Vagina (tissue), 2 donors: ENCODE measurements at places on chromosomes 2 and 18. TPM values are rescaled to one million over a fixed set of nuclear protein-coding genes. Genes with fewer than 3 reads are reported as not detected.

DNA sequence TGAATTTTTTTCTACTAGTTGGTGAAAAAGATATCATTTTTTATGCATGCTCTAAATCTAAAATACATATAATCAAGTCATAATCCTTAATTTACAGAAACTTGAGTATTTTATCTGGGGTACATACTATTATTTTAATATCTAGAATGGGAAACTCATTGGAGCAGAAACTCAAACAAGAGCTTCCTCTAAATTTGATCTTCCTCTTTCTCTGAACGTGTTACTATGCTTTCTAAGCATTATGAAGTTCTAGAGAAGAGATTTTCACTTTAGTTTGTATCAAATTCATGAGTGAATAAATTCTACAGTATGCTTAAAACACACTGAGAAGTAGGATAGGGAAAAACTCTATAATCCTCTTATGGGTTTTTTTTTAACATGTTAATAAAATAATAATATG, 20.6 kb upstream of the SLC38A11 start:
- H3K36me3 ChIP-seq: no peaks in the 10 kb centered on the region
- H3K27me3 ChIP-seq: no peaks in the 10 kb centered on the region
- H3K27ac ChIP-seq: no peak overlapping the region

Gene CRYBA2
- not detected for total RNA-seq

Gene GKN1
- total RNA-seq: not detected

GRCh38 chr2:141195087-141195486, 935.7 kb downstream of the LRP1B start:
- H3K4me3 ChIP-seq: no peak overlapping the region
- H3K36me3 ChIP-seq: no peaks in the 10 kb centered on the region
- H3K27me3 ChIP-seq: no peaks in the 10 kb centered on the region
- H3K27ac ChIP-seq: no peak overlapping the region
- H3K4me1 ChIP-seq: no peaks in the 10 kb centered on the region

Gene GGCX
- 18.2 TPM for total RNA-seq

GRCh38 chr18:42178376-42179080, 223.5 kb downstream of the PIK3C3 start:
- no peak for DNase-seq
- H3K4me3 ChIP-seq: no peak overlapping the region
- no peaks in the 10 kb centered on the region for H3K36me3 ChIP-seq

DNA sequence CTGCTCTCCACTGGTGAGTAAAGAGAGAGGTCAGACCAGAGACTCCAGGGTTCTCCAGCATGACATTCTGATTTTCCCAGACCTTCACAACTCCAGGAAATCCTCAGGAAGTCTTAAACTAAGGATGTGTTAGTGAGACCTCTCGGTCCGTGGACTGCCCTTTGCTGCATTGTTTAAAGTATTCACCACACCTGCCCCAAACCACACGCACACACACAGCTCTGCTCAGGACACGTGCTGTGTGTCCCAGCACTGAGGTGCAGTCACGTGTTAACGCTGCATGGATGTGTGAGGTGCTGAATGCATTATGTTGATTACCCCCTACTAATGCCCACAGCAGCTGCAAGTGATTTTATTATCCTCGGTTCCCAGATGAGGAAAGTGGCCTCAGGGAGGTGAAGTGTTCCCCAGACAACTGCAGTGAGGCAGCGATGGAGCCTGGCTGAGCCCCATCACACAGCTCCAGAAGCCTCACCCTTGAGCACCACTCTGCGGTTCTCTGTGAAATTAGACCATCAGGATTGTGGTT, 68.4 kb downstream of the TRAPPC12 start:
- no peak for DNase-seq
- H3K36me3 ChIP-seq: no peaks in the 10 kb centered on the region

- no peaks in the 10 kb centered on the region for H3K4me1 ChIP-seq
- no peak overlapping the region for H3K27ac ChIP-seq
- DNase-seq: no peak
- H3K36me3 ChIP-seq: no peaks in the 10 kb centered on the region
- no peaks in the 10 kb centered on the region for H3K27me3 ChIP-seq
- H3K4me3 ChIP-seq: no peak overlapping the region
These were observed 79.5 kb upstream of the YWHAQ start for GRCh38 chr2:9710311-9710710.

DNA sequence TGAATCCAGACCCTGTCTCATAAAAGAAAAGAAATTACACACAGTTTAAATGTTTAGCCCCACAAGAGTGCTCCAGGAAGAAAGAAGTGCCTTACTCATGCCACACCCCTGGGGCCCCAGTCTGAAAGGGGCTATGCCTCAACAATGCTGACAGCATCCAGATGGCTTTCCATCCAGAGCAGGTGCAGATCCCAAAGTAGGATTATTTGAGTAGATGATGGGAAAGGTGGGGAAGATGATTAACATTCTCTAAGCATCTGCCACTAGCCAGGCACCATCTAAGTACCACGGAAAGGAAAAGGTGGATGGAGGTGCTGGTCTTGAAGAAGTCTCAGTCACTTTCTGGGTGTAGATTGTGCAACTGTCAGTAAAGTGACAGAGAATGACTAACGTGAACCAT, 16.3 kb downstream of the DPYSL5 start:
- H3K4me1 ChIP-seq: no peaks in the 10 kb centered on the region
- no peak for DNase-seq
- no peaks in the 10 kb centered on the region for H3K27me3 ChIP-seq
- H3K36me3 ChIP-seq: no peaks in the 10 kb centered on the region

Gene OSBPL1A
- 33.9 TPM for total RNA-seq

Gene LPIN2
- 19.4 TPM for total RNA-seq

- H3K4me3 ChIP-seq: no peak overlapping the region
- no peaks in the 10 kb centered on the region for H3K27me3 ChIP-seq
- DNase-seq: no peak
- H3K4me1 ChIP-seq: peaks cover 18% of the 10 kb centered on the region
- no peaks in the 10 kb centered on the region for H3K36me3 ChIP-seq
These were observed 698.0 kb downstream of the TDRD15 start for GRCh38 chr2:21821672-21822227.

DNA sequence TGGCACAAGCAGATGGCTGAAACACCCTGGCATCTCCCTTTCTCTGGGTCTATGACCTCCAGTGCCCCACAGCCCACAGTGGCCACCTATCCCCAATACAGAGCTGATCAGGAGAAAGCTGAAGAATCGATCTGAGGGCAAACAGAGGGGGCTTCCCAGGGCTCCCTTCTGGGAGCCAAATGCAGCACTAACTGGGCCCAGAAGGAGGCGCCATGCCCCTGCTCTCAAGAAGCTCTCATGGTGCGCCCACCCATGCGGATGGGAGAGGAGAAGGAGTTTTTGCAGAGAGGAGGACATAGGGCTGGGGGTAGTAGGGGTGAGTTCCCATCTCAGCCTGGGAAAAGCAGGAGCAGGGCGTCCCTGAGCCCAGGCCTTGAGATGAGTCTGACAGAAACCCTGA, 787.3 kb upstream of the RAB6C start:
- DNase-seq: no peak
- no peak overlapping the region for H3K27ac ChIP-seq
- peaks cover 9% of the 10 kb centered on the region for H3K4me1 ChIP-seq
- no peaks in the 10 kb centered on the region for H3K27me3 ChIP-seq
- no peaks in the 10 kb centered on the region for H3K36me3 ChIP-seq

DNA sequence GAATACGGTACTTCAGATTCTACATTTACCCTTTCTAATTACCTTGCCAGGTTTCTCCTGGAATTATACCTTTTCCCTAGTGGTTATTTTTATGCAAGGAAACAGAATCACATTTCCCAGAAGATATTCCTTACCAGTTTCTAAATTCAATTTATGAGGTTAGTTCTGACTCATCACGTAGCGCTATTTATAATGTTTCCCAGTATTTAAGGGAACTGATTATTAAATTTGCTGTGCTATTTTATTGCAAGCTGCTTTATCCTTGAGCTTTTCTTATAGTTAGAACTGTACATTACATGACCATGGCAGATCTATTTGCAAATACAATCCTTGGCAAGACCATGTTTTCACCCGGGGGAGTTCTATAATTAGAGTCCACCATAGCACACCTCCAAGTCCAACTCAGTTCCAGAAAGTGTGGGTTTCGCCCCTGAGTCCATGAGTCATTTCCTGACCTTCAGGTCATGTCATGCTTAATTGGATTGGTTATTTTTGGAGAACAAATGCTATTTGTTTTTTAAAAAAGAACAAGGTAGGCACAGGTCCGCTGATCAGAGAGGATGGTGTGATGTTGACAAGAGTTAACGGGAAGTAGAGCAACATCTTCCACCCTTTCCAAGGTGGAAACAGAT, 126.6 kb downstream of the ZNF532 start:
- H3K4me1 ChIP-seq: peaks cover 33% of the 10 kb centered on the region
- no peak for DNase-seq
- H3K36me3 ChIP-seq: no peaks in the 10 kb centered on the region
- no peak overlapping the region for H3K4me3 ChIP-seq

DNA sequence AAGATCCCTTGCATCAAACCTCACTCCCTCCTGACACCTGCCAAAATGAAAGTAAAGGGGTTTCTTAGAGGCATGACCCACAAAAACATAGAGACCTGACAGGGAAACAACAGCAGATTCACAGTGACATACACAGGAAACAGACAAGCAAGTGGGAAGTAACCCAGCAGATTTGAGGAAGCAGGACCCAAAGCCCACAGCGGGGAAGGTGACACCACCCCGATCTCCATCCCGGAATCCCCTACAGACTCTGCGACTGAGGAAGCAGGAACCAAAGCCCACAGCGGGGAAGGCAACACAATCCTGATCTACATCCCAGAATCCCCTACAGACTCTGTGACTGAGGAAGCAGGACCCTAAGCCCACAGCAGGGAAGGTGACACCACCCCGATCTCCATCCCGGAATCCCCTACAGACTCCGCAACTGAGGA, 21.6 kb downstream of the CIB4 start:
- DNase-seq: peak; percentile 77
- H3K27ac ChIP-seq: no peak overlapping the region
- no peaks in the 10 kb centered on the region for H3K36me3 ChIP-seq
- peaks cover 29% of the 10 kb centered on the region for H3K4me1 ChIP-seq
- H3K4me3 ChIP-seq: no peak overlapping the region

Gene PAX8
- total RNA-seq: 1.7 TPM

- H3K27ac ChIP-seq: no peak overlapping the region
- H3K4me3 ChIP-seq: no peak overlapping the region
- no peak for DNase-seq
- H3K27me3 ChIP-seq: no peaks in the 10 kb centered on the region
- no peaks in the 10 kb centered on the region for H3K4me1 ChIP-seq
These were observed 55.6 kb downstream of the CCDC85A start for GRCh38 chr2:56239437-56239836.

Gene ANXA4
- 63.6 TPM for total RNA-seq

DNA sequence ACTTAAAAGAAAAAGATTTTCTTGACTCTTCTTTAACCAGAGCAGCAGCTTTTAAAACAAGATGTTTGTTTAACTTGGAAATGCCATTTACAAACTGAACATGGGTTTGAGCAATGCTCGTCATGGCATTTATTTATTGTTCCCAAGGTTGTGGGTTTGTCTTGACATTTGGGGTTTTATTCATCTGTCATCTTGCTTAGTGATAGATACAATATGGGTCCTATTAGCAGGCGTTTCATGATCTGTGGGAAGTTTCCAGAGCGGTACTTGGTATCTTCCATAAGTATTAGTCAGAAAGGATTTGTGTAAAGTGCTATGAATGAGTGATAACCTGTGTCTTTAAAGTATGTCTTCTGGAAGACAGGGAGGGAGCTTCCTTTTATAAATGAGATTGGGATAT, 29.9 kb upstream of the MGAT5 start:
- H3K36me3 ChIP-seq: no peaks in the 10 kb centered on the region
- no peak for DNase-seq
- no peak overlapping the region for H3K4me3 ChIP-seq
- H3K4me1 ChIP-seq: peaks cover 19% of the 10 kb centered on the region
- H3K27me3 ChIP-seq: no peaks in the 10 kb centered on the region
- no peak overlapping the region for H3K27ac ChIP-seq

DNA sequence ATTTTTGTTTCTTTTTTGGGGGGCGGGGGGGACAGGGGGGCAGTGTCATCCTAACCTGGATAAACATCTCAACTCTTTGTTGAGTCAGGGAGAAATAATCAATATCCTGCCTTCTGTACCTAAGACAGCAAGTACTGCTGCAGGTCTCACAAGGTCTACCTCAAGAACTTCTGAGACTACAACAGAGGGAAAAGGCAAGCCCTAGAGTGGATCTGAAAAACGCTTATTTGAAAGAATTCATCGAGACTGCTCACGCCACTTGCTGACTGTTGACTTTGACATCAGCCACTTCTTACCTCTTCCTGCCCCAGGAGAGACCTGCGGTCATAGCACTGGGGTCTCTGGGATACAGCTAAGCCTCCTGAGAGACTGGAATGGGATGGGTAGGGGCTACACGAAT, 8.4 kb downstream of the HDLBP start:
- no peak overlapping the region for H3K27ac ChIP-seq
- no peak overlapping the region for H3K4me3 ChIP-seq
- H3K4me1 ChIP-seq: peaks cover 56% of the 10 kb centered on the region
- no peak for DNase-seq
- no peaks in the 10 kb centered on the region for H3K36me3 ChIP-seq

DNA sequence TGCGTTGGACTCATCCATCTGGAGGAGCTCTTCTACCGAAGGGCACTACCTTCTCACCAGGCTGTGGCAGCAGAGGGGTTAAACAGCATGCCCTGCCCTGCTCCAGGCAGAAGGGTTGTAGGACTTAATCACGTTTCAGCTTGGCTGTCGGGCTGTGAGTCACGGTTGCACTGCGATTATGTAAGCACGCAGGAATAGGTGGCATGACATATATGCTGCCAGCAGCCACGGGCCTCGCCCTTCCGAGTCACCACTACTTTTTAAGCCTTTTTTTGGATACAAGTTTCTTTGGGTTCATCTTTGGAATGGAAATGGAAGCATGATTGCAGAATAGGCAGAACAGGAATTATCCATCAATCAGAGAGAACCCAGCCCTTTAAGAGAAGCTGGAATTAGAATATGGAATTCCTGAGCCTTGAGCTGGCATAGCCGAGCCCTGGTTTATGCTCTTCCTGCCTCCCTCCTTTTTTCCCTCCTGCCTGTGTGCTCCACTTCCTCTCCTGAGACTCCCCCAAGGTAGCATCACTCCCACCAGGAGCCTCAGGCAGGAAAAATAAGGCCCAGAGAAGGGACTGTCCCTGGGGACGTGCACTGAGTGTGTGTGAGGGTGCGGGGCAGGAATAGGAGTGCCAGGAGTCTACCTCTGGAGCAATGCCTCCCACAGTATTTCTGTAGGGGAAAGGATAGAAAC, 86.8 kb downstream of the SEMA4F start:
- H3K27me3 ChIP-seq: no peaks in the 10 kb centered on the region
- no peaks in the 10 kb centered on the region for H3K36me3 ChIP-seq
- no peak overlapping the region for H3K4me3 ChIP-seq
- DNase-seq: no peak
- no peak overlapping the region for H3K27ac ChIP-seq

Gene LYG1
- total RNA-seq: not detected

- H3K4me3 ChIP-seq: no peak overlapping the region
- H3K36me3 ChIP-seq: no peaks in the 10 kb centered on the region
- H3K27me3 ChIP-seq: no peaks in the 10 kb centered on the region
- H3K27ac ChIP-seq: no peak overlapping the region
- DNase-seq: no peak
These were observed 323.3 kb downstream of the TGIF1 start for GRCh38 chr18:3773303-3773702.
